Fibroblast of skin of scalp (primary cell): ENCODE measurements at places on chromosomes 13 and 19.
A peak's percentile ranks its signal among the peaks of the same experiment; 100 is the strongest.

DNA sequence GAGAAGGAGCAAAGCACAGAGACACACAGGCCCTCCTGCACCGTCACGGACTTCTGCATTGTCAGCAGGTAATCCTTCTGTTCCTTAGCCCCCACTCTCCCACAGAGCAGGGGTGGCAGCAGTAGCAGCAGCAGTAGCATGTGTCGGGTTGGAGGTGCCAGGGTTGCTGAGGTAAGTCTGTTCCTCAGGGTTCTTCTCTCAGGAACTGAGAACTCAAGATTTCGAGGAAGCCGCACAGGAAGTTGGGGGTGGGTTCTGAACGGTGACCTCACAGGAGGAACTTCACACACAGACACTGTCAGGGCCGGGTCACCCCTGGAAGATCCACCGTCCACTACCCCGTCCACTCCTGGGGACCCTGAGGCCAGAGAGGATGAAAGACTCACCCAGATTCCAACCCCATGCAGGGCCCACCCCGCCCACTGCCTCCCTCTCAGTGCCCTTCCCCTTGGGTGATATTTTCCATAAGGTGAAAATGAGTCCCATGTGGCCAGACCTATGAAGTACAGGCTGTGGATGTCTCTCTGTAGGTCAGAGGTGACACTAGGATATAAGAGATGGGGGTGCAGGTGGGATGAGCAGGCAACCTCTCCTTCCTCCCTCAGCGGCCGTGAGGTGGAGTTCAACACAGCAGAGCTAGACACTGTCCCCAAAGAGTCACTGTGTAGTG, at the start of gene SIGLEC12:
Gene SIGLEC12, minus strand, starts transcription at position 207 of the 670 bp plus-strand sequence. Its CDS starts 67 bp downstream, at position 140.
- no peak for DNase-seq

DNA sequence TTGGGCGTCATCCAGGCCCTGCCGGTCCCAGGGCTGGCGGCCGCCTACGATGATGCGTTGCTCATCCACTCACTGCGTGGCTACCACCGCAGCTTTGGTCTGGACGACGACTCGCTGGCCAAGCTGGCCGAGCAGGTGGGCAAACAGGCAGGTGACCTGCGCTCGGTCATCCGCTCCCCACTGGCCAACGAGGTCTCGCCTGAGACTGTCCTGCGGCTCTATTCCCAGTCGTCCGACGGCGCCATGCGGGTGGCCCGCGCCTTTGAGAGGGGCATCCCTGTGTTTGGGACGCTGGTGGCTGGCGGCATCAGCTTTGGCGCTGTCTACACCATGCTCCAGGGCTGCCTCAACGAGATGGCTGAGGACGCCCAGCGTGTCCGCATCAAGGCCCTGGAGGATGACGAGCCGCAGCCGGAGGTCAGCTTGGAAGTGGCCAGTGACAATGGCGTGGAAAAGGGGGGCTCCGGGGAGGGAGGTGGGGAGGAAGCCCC, 3.5 kb downstream of the IRGC start:
- no peak for DNase-seq

GRCh38 chr19:55119053-55119452, 1.6 kb upstream of the PPP1R12C start:
- no peak for DNase-seq

GRCh38 chr19:49069026-49069425, 3.5 kb downstream of the KCNA7 start:
- DNase-seq = no peak

GRCh38 chr19:1270213-1270853, 1.2 kb downstream of the CIRBP start:
- no peak for DNase-seq

- peak; percentile 83 for DNase-seq
Observed at GRCh38 chr13:106533943-106534638, 1.4 kb downstream of the EFNB2 start.

- DNase-seq = peak; percentile 84
Observed at GRCh38 chr19:2271234-2272103, 10.5 kb downstream of the PEAK3 start.

GRCh38 chr13:77565635-77566034, 30.1 kb downstream of the SCEL start:
- DNase-seq = peak; percentile 30

- DNase-seq = no peak
Observed at GRCh38 chr19:15591796-15592195, 23.2 kb upstream of the CYP4F8 start.

- no peak for DNase-seq
Observed at GRCh38 chr13:20077086-20077485, 83.8 kb downstream of the GJA3 start.

DNA sequence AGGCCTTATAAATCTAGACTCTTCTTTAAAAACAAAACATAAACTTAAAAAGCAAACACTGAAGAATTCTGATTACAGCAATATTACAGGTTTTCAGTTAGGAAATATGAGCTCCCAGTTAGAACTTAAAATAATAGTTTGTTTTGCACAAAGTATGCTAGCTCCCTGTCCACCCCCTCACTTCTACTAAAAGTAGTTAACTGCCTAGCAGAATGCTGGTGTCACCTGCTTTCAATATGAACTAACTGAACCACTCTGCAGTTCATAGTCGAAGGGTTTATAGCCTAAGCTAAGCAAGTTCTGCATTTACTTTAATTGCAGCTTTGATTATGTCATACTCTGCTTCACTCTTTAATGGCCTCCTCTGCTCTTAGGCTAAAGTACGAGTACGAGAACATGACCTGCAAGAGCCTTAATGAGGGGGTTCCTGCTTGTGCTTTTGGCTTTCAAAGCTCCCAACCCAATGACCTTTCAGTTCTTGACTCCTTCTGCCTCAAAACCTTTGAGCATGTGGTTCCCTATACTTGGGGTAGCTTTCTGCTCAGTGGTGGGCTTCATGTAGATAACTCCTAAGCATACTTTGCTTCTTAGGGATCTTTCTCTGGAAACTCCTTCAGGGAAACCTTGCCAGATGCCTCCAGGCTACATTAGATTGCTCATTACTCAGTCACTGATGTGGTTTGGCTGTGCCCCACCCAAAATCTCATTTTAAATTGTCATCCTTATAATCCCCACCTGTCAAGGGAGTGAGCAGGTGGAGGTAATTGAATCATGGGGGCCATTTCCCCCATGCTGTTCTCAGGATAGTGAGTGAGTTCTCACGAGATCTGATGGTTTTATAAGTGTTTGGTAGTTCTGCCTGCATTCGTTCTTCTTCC, 278.9 kb upstream of the ARGLU1 start:
- DNase-seq = no peak

DNA sequence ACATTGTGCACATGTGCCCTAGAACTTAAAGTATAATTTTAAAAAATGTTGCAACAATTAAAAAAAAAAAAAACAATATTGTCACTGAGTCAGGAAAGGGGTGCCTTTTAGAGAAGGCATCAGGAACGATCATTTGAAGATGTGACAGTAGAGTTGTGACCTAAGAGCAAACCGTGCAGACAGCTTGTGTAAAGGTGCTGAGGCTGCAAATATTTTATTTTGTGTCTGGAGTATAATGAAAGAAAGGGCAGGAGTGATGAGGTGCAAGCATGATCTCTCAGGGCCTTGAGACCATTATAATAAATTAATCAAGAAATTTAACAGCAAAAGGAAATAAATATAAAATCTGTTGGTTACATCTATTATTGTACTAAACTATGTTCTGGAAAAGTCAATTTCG, 1219.7 kb downstream of the OLFM4 start:
- DNase-seq = no peak

GRCh38 chr13:40113643-40114304, 458.3 kb downstream of the COG6 start:
- no peak for DNase-seq

- peak; percentile 44 for DNase-seq
Observed at GRCh38 chr19:48393559-48394330, at the start of gene GRIN2D. Gene GRIN2D, plus strand, starts transcription at chr19:48393668. Its CDS starts 4,725 bp downstream, at chr19:48398393.

DNA sequence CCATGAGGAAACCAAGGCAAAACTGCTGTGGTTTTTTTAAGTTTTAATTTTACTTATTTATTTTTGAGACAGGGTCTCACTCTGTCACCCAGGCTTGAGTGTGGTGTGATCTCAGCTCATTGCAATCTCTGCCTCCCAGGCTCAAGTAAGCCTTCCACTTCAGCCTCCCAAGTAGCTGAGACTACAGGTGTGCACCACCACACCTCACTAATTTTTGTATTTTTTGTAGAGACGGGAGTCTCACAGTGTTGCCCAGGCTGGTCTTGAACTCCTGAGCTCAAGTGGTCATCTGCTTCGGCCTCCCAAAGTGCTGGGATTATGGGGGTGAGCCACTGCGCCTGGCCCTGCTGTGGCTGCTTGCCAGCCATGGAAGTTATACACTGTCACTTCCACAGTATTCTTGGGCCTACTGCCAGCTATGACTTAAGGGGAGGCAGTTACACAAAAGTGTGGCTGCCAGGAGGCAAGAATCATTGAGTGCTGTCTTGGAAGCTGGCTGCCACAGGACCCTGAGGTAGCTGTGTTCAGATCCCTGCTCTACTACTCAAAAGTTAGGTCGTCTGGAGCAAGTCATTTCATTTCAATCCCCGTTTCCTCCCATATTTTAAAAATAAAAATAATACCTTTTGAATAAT, 12.7 kb downstream of the FARP1 start:
- peak; percentile 75 for DNase-seq

- no peak for DNase-seq
Observed at GRCh38 chr13:75469047-75469446, 12.9 kb downstream of the TBC1D4 start.

- no peak for DNase-seq
Observed at GRCh38 chr13:68261105-68261504, 1031.0 kb upstream of the PCDH9 start.

GRCh38 chr19:5801796-5802619, 2.9 kb upstream of the NRTN start:
- peak; percentile 47 for DNase-seq

DNA sequence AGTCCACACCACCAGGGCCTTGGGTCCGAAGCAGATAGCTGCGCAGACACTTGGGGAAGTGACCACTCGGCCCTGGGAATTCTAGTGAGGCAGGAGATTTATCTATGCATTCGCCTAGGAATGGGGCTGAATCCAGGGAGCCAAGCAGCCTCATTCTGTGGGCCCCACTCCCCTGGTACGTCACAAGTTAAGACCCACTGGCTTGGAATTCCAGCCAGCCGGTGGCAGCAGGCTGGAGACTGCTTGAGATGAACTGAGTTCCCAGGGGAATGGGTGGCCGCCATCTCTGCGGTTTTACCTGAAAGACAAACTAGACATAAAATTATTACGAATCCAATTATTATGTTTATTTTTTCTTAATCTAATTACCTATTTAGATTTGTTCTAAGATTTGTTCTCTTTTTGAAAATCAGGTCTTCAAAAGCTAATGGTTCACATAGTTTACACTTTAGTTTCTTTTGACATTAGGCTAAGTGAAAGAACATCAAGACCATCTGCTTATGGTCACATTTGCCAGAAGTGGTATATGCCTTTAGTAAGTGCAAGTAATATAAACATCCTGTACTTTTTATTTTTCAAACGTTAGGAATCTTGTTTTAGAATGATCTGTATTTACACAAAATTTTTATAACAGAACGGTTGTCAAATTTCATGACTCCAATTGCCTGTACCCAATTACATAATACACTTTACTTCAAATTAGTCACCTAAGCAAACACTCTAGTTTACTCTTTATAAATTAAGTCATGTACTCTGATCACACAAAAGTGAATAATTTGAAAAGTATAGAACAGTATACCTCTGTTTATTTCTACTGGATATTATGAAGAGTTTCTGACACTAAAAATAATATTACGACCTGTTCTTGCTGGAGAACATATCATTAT, 74.4 kb downstream of the SLITRK6 start:
- DNase-seq = no peak

DNA sequence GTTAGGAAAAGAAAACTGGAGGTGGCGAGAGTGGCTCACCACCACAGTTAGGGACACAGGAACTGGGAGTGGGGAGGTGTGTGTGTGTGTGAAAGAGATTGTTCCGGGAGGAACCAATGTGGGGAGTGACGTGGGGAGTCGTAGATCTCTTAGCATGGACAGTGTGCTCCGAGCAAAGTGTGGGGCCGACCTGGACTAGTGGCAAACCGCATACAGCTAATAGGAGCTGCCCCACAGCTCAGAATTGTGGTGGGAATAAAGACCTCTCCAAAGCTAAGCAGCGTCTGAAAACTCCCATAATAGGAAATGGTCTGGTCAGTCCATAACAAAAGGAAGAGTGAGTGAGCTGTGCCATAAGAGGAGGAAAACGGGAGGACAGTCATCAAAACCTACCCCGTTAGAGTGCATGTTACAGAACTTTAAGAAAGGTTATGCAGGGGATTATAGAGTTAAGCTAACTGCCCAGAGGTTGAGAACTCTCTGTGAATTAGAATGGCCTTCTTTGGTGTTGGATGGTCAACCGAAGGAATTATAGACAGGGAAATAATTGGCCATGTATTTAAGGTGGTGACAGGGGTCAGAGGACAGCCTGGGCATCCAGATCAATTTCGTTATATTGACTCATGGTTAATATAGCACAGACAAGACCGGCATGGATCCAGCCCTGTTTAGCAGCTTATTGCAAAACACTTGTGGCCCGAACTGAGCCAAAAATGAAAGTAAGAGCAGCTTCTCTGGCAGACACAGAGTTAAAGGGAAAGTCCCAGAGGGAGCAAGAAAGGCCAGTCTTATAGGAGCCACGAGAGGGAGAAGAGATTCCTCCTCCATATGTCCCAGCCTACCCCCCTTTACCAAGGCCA, 8.9 kb upstream of the SLC15A1 start:
- peak; percentile 68 for DNase-seq

DNA sequence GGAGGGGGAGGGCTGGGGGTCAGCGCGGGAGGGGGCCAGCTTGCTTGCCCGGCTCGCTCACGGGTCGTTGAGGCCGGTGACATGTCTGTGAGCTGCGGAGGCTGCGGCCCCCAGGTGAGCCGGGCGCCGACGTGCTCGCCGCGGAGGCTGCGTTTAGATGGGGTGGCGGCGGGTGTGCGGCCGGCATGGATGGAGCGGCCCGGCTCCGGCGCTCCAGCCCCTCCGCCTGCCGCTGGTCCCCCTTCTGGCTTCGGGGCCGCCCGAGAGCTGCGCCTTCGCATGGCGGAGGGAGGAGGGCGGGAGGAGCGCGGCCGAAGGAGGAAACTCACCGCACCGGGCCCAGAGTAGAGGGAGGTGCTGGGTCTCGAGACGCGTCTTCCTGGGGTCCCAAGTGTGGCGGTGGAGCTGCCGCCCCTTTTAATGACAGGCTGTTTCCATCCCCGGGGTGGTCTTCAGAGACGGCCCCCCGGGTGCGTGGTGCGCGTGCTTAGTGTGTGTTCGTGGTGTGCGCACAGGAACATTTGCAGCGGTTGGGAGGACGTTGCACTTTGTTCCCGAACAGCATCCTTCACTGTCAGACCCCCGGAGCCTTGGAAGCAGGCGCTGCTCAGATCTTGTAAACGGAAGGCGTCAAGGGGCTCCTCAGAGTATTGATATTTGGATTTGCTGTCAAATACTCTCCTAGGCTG, at the start of gene AKAP11:
Gene AKAP11, plus strand, starts transcription at position 38 of the 689 bp plus-strand sequence. CDS start 14,197 bp downstream, outside the sequence.
- DNase-seq = peak; percentile 48
